ENCODE measurements at places on chromosomes 16 and 17. TPM values are rescaled to one million over a fixed set of nuclear protein-coding genes. Genes with fewer than 3 reads are reported as not detected.

Gene EFTUD2
- 157 TPM for polyA plus RNA-seq

Gene PDE6G
- 3.3 TPM for polyA plus RNA-seq

Gene PERCC1
- not detected for polyA plus RNA-seq

Gene DNAI2
- 0.27 TPM for polyA plus RNA-seq

DNA sequence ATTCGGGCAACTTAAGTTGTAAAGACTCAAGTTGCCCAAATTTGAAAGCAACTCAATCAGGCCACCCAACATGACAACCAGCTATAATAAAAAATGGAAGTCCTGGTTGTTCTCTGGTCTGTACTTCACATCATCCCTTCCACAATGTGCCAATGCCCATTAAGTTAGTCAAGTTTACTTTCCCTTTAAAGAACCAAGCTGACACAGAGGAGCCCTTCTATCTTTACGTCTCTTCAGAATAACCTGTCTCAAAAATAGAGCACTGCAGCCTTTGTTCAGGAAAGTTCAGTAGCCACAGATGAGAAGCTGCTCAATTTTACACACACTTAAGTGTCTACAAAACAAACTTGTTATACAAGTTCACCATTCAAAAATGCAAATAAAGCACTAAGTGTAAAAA, 75.1 kb upstream of the C17orf78 start:
- no peaks in the 10 kb centered on the region for H3K27me3 ChIP-seq
- DNase-seq = no peak
- H3K4me3 ChIP-seq = no peak overlapping the region
- no peaks in the 10 kb centered on the region for H3K36me3 ChIP-seq
- H3K4me1 ChIP-seq = no peaks in the 10 kb centered on the region

Gene RPGRIP1L
- 6.6 TPM for polyA plus RNA-seq

- H3K36me3 ChIP-seq = no peaks in the 10 kb centered on the region
- no peak for DNase-seq
- no peak overlapping the region for H3K27ac ChIP-seq
- no peak overlapping the region for H3K4me3 ChIP-seq
- no peaks in the 10 kb centered on the region for H3K4me1 ChIP-seq
- no peaks in the 10 kb centered on the region for H3K27me3 ChIP-seq
These were observed 51.6 kb downstream of the PRKCA start for GRCh38 chr17:66353937-66354401.

Gene MYH2
- polyA plus RNA-seq = not detected

Gene PRCD
- not detected for polyA plus RNA-seq

Gene CXCL16
- 0.15 TPM for polyA plus RNA-seq

- DNase-seq = peak; percentile 84
- H3K27me3 ChIP-seq = no peaks in the 10 kb centered on the region
- H3K36me3 ChIP-seq = no peaks in the 10 kb centered on the region
- H3K4me3 ChIP-seq = peak overlapping the region; percentile 87
- H3K4me1 ChIP-seq = peaks cover 15% of the 10 kb centered on the region
These were observed 555 bp downstream of the NUP88 start for GRCh38 chr17:5418858-5419355.

Gene LDHD
- polyA plus RNA-seq = not detected

Gene CCT6B
- 1.5 TPM for polyA plus RNA-seq

- H3K27me3 ChIP-seq = no peaks in the 10 kb centered on the region
- no peaks in the 10 kb centered on the region for H3K4me1 ChIP-seq
- no peak overlapping the region for H3K4me3 ChIP-seq
- no peak overlapping the region for H3K27ac ChIP-seq
These were observed 15.3 kb upstream of the GAA start for GRCh38 chr17:80086081-80086480.

GRCh38 chr17:27353033-27353460, 59.1 kb downstream of the WSB1 start:
- H3K4me3 ChIP-seq = peak overlapping the region; percentile 73
- H3K27me3 ChIP-seq = no peaks in the 10 kb centered on the region
- peak overlapping the region; percentile 70 for H3K27ac ChIP-seq
- peaks cover 11% of the 10 kb centered on the region for H3K4me1 ChIP-seq
- no peak for DNase-seq

- H3K27ac ChIP-seq = no peak overlapping the region
- H3K36me3 ChIP-seq = no peaks in the 10 kb centered on the region
- H3K4me3 ChIP-seq = no peak overlapping the region
- H3K4me1 ChIP-seq = no peaks in the 10 kb centered on the region
- DNase-seq = peak; percentile 21
These were observed 26.6 kb upstream of the KCNG4 start for GRCh38 chr16:84266451-84266850.

- H3K4me3 ChIP-seq = peak overlapping the region; percentile 6
- DNase-seq = no peak
- peaks cover 23% of the 10 kb centered on the region for H3K4me1 ChIP-seq
These were observed 13.2 kb downstream of the TOM1L2 start for GRCh38 chr17:17958982-17959381.

Gene UTS2R
- not detected for polyA plus RNA-seq

Gene PRSS33
- not detected for polyA plus RNA-seq

Gene CCL7
- polyA plus RNA-seq = not detected

Gene TMEM101
- polyA plus RNA-seq = 31.3 TPM

Gene CNGB1
- not detected for polyA plus RNA-seq

DNA sequence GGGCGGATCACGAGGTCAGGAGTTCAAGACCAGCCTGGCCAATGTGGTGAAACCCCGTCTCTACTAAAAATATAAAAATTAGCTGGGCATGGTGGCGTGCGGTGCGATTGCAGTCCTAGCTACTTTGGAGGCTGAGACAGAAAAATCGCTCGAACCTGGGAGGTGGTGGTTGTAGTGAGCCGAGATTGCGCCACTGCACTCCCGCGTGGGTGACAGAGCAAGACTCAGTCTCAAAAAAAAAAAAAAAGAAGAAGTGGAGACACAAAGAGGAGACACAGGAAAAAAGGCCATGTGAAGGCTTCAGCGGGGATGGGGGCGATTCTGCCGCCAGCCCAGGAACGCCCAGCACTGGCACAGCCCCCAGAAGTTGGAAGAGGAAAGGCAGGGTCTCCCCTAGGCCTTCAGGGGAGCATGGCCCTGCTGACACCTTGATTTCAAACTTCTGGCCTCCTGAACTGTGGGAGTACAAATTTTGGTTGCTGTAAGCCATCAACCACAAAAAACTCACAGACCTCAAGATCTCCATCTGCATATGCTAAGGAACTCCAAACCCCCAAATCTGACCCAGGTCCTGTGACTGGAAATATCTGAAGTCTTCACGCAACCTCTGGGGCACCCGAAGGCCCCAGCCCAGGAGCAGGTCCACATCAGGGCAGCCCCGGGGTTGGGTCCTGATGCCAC, 7.0 kb downstream of the SGSH start:
- H3K27ac ChIP-seq = no peak overlapping the region
- H3K27me3 ChIP-seq = no peaks in the 10 kb centered on the region
- DNase-seq = no peak
- H3K4me3 ChIP-seq = no peak overlapping the region

- H3K4me3 ChIP-seq = no peak overlapping the region
- H3K27ac ChIP-seq = peak overlapping the region; percentile 62
- peaks cover 54% of the 10 kb centered on the region for H3K36me3 ChIP-seq
- no peak for DNase-seq
These were observed 17.1 kb downstream of the GGA3 start for GRCh38 chr17:75244133-75244866.

DNA sequence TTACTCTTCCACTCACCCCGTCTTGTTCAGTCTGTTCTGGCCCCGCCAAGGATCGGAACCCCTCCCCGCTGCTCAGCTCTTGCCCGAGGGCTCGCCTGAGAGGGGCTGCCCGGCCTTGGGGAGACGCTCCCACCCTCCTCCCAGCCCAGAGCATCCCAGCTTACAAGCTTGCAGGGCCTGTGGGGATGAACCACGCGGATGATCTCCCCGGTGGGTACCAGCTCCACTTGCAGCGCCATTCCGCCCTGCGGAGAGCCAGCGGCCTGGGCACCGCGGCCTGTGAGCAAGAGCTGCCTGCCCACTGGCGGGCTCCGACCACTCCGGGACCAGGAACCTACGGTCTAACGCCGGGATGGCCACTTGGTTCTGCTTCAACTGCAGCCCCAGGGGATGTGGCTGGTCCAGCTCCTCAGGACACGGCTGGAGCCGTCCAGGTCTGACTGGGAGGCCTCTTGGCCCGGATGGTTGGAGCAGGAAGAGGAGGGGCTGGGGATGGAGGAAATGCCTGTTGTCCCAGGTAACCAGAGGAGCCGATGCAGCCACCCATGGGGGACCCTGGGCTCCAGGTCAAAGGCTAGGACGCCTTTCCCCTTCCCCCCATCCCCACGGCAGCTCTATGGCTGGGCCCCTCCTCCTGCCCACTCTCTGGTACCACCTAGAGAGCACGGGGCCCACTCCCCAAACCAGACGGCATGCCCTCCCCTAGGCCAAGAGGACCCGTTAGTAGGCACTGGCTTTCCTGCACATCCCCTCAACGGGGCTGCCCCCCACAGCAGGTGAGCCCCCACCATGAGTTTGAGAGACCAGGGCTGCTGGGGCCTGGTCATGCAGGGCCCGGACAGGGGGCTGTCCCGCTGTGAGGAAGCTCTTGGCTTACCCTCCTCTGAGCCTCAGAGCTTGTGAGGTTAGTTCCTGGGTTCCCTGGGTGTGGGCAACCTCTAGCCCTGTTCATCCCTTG, at the start of gene MYO1C:
Gene MYO1C, minus strand, starts transcription at position 438 of the 958 bp plus-strand sequence. Its CDS starts 199 bp downstream, at position 239.
- no peak within 1 kb of the TSS for H3K27ac ChIP-seq
- no peaks in the 10 kb centered on the region for H3K36me3 ChIP-seq
- peak within 1 kb of the TSS; percentile 60 for H3K4me3 ChIP-seq

DNA sequence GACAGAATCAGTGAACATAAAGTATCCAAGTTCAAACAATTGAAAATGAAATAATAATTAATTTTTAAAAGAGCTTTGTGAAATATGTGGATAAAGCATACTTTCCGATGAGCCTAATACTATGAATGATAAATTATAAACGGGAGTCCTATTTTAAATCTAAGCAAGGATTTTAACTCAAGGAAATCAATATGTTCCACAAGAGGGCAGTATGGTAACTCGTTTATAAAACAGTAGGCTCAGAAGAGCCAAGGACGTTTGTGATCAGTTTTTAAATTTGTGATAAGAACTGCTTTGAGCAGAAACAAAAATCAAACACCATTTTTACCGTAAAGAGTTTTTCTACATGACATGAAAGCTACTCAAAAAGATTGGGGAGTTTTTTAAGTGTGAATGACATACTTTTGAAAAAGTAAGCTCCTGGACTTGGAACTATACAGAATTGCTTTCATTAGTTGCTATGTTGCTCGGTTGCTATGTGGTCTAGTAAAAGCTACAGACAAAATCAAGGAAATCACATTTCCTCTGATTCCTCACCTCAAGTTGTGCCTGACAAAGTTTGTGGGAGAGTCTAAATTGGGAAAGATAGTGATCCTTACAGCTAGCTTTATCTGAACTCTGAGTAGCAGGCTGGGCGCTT, 11.8 kb upstream of the TEKT1 start:
- no peaks in the 10 kb centered on the region for H3K36me3 ChIP-seq
- no peak overlapping the region for H3K4me3 ChIP-seq
- H3K27me3 ChIP-seq = no peaks in the 10 kb centered on the region
- no peak for DNase-seq
- H3K27ac ChIP-seq = no peak overlapping the region

Gene TP53TG3
- polyA plus RNA-seq = not detected

DNA sequence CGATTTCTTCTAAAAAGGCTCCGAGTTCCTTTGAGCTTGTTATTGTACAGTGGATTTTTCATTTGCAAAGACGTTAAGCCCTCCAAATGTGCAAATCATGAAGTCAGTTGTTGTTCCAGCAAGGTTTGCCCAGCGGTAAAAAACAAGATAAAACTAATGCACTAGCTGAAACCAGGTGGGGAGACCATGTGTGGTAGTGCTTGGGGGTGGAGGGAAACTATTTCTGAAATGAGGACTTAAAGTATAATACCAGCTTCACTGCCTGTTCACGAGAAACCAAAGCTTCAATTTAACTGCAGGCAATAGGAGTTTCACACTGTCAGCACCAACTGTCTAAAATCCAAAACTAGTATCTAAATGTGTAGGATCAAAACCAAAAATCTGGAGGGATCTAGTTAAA, 22.3 kb downstream of the SMARCE1 start:
- peaks cover 21% of the 10 kb centered on the region for H3K36me3 ChIP-seq
- H3K27ac ChIP-seq = no peak overlapping the region
- peaks cover 27% of the 10 kb centered on the region for H3K4me1 ChIP-seq

Gene LHX1
- not detected for polyA plus RNA-seq

Gene NXPH3
- 0.09 TPM for polyA plus RNA-seq

Gene UBTF
- 77.0 TPM for polyA plus RNA-seq

Gene FBXO39
- not detected for polyA plus RNA-seq

Gene SLC5A11
- not detected for polyA plus RNA-seq

GRCh38 chr17:7443499-7444485, 1.1 kb upstream of the CHRNB1 start:
- no peaks in the 10 kb centered on the region for H3K36me3 ChIP-seq
- peaks cover 20% of the 10 kb centered on the region for H3K4me1 ChIP-seq
- no peak overlapping the region for H3K4me3 ChIP-seq
- H3K27me3 ChIP-seq = peaks cover 8% of the 10 kb centered on the region

Gene MMP28
- not detected for polyA plus RNA-seq

DNA sequence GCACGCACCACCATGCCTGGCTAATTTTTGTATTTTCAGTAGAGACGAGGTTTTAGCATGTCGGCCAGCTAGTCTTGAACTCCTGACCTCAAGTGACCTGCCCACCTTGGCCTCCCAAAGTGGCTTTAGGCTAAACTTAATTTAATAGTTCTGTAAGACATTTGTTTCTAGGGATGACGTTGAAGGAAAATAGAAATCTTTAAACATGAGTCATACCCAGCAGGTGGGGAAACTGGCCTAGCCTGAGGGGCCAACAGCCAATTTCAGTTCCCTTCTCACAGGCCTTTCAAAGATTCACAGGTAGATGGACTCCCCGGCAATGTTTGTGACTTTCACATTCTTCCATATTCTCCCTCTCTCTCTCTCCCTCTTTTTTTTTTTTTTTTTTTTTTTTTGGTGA, 18.1 kb upstream of the ITPRIPL2 start:
- no peaks in the 10 kb centered on the region for H3K27me3 ChIP-seq
- H3K4me1 ChIP-seq = peaks cover 6% of the 10 kb centered on the region
- no peak overlapping the region for H3K4me3 ChIP-seq
- H3K36me3 ChIP-seq = no peaks in the 10 kb centered on the region
- H3K27ac ChIP-seq = no peak overlapping the region

DNA sequence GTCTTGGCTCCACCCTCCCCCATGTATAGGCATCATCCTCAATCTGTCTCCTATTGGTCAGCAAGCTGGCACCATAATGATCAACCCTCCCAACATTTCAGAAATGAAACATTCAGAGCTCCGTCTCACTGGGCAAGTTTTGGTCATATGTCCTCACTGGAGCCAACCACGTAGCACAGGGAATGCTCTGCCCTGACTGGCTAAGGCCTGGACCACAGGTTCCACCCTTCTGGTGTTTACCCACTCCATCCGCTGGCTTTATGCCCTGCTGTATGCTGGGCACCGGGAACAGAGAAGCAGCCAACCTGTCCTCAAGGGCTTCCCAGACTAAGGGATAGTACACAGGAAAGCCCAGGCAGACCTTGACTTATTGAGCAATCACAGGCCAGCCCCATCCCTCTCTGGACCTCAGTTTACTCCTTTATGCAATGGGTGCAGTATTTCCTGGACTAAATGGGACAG, 20.5 kb downstream of the MYO15A start:
- H3K4me3 ChIP-seq = no peak overlapping the region
- no peak for DNase-seq

All from GM12878 (cell line).